HepG2 (cell line): ENCODE measurements at places on chromosomes 7 and 10. TPM values are rescaled to one million over a fixed set of nuclear protein-coding genes. Genes with fewer than 3 reads are reported as not detected.

The GDF10 gene
- polyA plus RNA-seq, result 0.03 TPM in 1 of 2 replicates, not detected in the other

The DPYSL4 gene
- polyA plus RNA-seq, result 1.2 and 2.1 TPM in 2 replicates

- DNase-seq, result no peak
Observed at GRCh38 chr7:144885478-144885877, 49.6 kb upstream of the TPK1 start.

The GPNMB gene
- polyA plus RNA-seq, result 0.91 and 1.1 TPM in 2 replicates

The SLC37A3 gene
- polyA plus RNA-seq, result 27.9 and 32.6 TPM in 2 replicates

The LRRC18 gene
- polyA plus RNA-seq, result not detected in 2 replicates

DNA sequence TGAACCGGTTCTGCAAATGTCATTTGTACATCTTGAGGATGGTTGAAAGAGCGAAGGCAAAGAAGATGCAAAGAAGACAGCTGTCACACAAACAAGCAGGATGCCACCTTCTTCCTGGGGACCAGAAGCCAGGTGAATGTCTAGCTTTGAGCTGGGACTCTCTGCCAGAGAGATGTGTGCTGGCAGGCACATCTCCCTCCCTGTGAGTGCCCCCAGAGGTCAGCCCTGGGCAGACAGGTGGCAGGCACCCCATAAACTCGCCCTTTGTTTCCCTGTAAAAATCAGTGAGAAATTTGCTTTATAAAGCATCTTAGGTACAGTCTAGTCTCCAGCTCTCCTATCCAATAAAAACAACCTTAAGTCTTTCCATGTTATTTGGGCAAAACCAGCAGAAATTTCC, 2.6 kb upstream of the TCERG1L start:
- no peak for DNase-seq

The HOXA10 gene
- 0.03 TPM in 1 of 2 replicates, not detected in the other for polyA plus RNA-seq

The SPDYE11 gene
- not detected in 2 replicates for polyA plus RNA-seq

GRCh38 chr7:2984091-2984490, 59.6 kb downstream of the CARD11 start:
- DNase-seq, result no peak

GRCh38 chr7:91892821-91893340, 12.4 kb upstream of the MTERF1 start:
- no peak for DNase-seq

- DNase-seq, result no peak
Observed at GRCh38 chr10:105800641-105801040, 1159.6 kb downstream of the SORCS3 start.

The SMO gene
- polyA plus RNA-seq, result 23.8 and 30.7 TPM in 2 replicates

DNA sequence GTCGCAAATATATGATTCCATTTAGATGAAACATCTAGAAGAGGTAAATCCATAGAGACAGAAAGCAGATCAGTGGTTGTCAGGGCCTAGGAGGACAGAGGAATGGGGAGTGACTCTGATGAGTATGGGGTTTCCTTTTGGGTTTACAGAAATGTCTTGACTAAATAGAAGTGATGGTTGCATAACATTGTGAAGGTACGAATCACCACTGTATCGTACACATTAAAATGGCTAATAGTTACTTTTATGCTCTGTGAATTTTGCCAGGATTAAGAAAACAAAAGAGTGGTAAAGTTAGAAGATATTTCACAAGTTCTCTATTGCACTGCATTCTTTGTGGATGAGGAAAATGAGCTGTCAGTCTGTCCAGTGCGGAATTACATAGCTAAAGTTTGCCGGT, 407.4 kb downstream of the KCNMA1 start:
- no peak for DNase-seq
